Motor neuron (in vitro differentiated cells): ENCODE measurements at places on chromosomes 16 and 17.

DNA sequence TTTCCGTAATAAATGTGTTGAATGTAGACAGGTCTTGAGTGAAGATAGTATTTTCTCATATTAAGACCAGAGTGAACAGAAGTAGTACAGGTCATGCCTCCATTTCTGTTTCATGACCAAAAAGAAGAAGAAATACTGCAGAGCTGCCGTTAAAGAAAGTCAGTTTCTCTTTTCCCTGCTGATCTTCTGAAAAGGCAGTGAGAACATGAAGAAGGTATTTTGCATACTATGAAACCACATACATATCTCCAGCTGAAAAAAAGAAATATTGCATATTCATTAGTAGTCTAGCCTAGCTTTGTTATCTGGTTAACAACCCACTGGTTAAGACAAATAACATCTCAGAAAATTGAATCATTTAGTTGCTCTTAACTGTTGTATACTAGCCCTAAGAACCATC is 138.4 kb downstream of the PHKB start:
- ATAC-seq = no peak

GRCh38 chr16:87802670-87803069 is 36.9 kb upstream of the KLHDC4 start:
- no peak for ATAC-seq

- peak; percentile 80 for ATAC-seq
Observed at GRCh38 chr17:81481073-81481799, 31.4 kb downstream of the ACTG1 start.

DNA sequence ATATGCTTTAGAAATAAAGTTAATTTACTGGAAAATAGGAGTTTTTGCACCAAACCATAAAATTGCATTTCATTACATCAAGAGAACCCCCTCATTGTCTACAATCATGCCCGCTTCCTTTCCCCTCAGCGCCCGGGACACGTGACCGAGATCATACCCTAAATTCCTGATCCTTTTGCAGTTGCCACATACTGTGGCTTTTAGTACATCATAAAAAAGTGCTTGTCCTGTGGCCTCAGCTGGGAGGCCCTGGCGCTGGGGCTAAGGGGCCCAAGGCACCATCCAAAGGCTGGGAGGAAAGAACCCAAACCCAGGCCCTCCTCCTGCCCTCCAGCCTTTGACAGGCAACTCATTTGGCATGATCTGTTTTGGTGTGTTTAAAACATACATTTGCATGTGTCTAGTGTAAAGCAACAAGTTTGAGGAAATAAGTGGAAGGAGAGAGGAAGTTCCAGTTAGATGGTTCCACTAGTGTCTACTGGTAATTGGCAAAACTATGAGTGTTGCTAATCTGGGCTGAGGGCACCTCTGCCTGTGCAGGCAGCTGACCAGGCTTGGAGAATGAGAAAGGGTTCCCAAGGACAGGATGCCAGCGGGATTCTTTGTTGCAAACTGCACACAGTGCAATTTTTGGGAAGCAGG is 6.0 kb downstream of the CDK5R1 start:
- ATAC-seq = no peak

DNA sequence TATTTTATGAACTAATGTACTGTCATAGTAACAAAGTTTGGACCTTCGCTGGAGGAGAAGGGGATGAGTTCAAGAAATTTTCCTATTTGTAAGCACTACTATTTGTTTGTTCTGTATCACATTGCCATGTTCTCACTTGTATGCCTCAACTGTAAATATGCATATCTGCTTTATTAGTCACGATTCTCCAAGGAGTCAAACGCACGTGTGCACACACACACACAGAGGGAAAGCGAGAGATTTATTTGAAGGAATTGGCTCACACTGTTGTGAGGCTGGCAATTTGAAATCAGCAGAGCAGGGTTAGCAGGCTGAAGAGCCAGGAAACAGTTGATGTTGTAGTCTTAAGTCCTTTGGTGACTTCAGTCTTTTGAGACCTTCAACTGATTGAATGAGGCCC is 24.9 kb upstream of the MYH2 start:
- no peak for ATAC-seq

DNA sequence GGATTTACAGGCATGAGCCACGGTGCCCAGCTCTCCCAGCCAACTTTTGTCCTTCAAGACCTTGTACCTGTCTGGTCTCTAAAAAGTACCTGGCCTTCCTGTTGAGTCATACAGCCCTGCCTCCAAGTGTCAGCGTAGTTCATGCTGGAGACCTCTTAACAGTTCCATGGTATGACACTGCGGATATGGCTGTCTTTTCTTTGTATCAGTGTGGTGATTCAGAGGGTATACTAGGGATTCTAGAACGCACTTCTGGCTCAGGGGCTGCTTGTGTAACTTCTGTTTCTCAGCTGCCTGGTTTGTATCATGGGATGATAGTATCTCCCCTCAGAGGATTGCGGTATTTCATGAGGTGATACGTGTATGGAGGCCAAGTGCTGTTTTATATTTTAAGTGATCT is 2.0 kb upstream of the TMEM11 start:
- ATAC-seq = no peak

GRCh38 chr17:3925684-3926485 is 9.6 kb upstream of the P2RX1 start:
- no peak for ATAC-seq

DNA sequence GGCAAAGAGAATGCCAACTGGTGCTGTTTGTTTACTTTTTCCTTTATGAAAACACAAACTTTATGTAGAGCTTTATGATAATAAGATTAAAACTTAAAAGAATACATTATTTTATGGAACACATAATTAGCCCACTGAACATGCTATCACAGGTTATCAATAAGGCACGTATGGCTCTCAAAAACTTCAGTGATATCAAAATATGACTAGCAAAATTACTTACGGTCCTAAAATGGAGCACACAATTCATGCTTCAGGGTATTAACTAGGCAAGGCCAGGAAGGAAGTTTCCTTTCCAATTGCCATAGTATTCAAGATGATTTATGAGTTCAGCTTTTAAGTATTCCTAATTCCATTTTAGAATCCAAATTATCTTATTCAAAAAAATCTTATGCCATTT is 3.6 kb downstream of the RNF43 start:
- ATAC-seq = no peak

GRCh38 chr17:20214794-20215193 is 205.6 kb downstream of the SPECC1 start:
- peak; percentile 62 for ATAC-seq

- no peak for ATAC-seq
Observed at GRCh38 chr17:75191584-75191983, 8.8 kb upstream of the SUMO2 start.

DNA sequence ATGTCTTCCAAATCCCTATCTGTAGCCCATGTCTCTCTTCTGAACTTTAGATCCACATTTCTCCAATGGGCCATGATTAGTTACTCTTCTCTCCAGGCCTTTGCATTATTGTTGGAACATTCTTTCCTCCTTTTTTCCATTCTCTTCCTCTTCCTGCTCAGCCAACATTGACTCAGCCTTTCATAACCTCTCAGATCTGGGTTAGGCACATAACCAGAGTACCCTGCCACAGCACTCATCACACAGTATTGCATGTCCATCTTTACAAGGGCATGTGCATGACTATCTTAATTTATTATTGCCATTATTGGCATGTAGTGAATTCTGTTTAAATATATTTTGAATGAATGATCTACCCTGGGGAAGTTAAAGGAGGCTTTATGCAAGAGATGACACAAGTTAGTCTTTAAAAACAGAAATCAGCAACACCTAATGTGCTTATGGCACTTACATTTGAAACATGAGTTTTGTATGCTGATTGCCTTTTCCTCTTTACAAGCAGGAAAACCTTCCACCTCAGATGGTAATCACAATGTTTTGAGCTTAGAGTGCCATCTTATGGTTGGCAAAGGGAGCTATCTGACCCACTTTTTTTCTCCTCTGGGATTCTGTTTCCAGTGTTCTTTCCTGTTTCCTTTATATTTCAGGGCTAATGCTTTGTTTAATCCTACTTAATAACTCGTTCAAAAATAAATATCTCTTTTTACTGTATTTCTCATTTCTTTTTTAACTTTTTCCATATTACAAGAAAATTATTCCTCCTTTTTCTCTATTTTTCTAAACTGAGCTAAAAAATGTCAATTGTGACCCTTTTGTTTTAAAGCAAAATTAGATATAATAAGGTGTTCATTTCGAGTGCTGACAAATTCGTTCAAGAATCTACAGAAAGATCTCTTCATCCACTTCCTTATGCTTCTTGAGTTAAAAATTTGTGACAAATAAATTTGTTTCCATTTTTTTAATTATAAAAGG is 151.0 kb upstream of the RBL2 start:
- ATAC-seq = peak; percentile 82

GRCh38 chr16:89167425-89167941 is 4.1 kb upstream of the CDH15 start:
- ATAC-seq = peak; percentile 29

DNA sequence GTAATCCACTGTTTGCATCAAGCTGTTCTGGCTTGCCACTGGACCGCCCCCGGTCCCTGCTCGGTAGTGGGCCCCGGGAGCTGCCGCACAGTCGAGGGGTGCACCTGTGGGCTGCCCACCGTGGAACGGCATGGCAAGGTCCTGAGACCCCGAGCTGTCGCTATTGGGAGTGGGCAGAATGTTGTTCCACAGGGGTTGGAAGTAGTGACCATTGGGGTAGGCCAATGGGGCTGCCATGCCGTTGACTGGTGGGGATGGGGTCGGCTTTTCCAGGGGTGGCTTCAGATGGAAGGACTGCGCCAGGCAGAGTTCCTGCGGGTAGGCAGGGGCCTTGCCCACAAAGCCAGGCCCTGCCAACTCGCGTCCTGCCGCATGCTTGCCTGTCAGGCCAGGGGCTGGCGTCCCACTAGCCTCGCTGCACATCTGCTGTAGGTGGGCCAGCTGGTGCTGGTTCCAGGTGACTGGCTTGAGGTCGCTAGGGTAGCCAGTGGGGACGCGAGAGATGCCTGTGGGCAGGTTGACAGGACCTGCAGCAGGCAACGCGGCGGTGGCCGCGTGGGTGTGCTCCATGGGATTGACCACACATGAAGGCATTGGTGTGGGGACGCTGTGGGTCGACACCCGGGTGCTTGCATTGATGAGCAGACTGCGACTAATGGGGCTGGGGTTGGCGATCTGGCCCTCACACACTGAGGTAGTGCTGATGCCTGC is 14.8 kb downstream of the TRAF4 start:
- ATAC-seq = peak; percentile 29

- ATAC-seq = no peak
Observed at GRCh38 chr17:69588827-69589239, 174.3 kb downstream of the MAP2K6 start.

- no peak for ATAC-seq
Observed at GRCh38 chr17:21451975-21452374, 75.8 kb downstream of the KCNJ12 start.

GRCh38 chr17:46821482-46822387 is 3.2 kb upstream of the WNT3 start:
- no peak for ATAC-seq

- ATAC-seq = no peak
Observed at GRCh38 chr17:49592263-49592662, 16.6 kb downstream of the NXPH3 start.

- ATAC-seq = no peak
Observed at GRCh38 chr17:333626-334396, 18.8 kb downstream of the RPH3AL start.

- ATAC-seq = no peak
Observed at GRCh38 chr16:9481747-9482730, 390.6 kb downstream of the HAPSTR1 start.
